Stimulated activated effector memory CD8-positive, alpha-beta T cell treated with anti-CD3 and anti-CD28 coated beads, Interleukin-12 subunit alpha, Interleukin-12 subunit beta, amount 100 ng/mL, for 72 hours (primary cell): ENCODE measurements at places on chromosomes 12 and 14.

GRCh38 chr12:58832-59231 lies 7.7 kb upstream of the IQSEC3 start:
- DNase-seq, result no peak

DNA sequence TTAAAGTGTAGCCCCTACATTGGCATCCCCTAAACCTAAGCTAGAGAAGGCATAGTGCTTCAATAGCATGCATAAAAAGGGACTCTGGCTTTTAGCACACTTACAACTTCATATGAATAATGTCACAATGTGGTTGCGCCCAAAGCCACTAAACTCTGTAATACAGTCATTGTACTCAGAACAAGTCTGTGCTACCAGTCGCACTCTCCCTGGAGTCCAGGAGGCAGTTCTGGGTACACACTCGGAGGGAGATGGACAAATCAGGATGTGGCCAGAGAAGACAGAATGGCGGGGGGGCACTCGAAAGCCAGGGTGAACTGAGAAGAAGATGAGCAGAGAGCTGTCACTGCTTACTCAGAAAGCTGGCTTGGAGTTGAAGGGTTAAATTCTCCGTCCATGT lies 10.6 kb downstream of the SAMD4A start:
- no peak for DNase-seq

DNA sequence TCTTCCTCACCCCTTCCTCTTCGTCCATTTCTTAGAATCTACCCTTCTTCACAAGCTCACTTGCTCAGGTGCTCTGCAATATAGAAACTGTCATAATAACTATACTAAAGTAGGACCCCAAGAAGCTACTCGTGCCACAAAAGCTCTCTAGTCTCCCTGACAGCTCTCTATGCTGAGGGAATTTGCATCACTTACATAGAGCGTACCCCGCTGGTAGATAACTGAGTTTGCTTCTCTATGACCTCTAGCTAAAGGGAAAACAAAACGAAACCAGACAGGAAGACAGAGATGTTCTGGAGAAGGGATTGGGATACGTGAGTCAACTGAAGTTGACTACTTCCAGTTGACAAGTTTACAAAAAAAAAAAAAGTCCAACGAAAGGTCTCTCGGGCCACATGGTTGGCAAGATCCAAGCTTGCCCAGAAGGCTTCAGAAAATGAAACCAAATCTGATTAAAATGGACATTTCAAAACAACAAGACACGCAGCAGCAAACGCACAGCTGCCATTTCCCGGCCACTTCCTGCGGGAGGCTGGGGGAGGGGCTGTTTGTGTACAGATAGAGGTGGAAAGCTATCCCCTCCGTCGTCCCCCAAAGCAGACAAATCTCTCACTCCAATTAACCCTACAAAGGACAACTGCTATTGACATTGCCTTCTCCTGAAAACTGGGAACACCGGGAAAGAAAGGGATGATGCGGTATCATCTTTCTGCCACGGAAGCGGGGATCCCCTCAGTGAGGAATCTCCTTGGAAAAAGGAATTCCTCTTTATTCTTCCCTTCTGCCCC lies 1.3 kb downstream of the BAZ2A start:
- DNase-seq, result peak; percentile 74

DNA sequence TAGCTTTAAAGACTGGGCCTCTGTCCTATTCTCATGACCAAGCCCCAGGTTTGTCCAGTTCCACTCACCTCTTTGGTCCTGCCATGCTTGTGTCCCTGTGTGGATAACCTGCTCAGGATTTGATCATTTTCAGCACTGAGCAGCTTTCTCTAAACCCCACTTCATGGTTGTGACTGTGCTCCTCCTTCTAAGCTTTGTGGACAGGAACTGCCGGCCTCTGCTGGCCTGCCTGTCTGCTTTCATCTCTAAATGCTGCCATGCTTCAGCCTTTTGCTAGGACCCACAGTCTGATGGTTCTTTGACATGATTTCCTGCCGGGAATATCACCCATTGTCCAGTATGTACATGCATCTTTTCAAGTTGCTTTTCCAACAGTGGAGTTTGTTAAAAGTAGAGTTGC lies 53.9 kb upstream of the STXBP6 start:
- DNase-seq, result no peak

DNA sequence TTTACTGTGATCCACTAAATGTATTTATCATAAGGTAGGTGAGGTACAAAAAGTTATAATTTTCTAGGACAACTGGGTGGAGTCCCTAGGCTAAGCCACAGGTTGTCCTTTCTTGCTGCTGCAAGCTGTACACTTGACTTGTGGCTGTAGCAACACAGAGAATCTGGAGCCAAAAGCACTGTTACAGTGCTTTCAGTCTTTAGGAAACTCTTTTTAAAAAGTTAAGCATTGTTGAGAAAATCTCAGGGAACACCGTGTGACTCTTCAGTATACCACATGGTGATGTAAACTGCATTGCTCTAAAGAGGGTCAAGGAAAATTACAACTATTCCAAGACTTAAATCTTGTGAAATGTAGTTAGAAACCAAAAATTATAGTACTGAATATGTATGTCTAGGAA lies 11.4 kb downstream of the SLC15A5 start:
- DNase-seq, result no peak

DNA sequence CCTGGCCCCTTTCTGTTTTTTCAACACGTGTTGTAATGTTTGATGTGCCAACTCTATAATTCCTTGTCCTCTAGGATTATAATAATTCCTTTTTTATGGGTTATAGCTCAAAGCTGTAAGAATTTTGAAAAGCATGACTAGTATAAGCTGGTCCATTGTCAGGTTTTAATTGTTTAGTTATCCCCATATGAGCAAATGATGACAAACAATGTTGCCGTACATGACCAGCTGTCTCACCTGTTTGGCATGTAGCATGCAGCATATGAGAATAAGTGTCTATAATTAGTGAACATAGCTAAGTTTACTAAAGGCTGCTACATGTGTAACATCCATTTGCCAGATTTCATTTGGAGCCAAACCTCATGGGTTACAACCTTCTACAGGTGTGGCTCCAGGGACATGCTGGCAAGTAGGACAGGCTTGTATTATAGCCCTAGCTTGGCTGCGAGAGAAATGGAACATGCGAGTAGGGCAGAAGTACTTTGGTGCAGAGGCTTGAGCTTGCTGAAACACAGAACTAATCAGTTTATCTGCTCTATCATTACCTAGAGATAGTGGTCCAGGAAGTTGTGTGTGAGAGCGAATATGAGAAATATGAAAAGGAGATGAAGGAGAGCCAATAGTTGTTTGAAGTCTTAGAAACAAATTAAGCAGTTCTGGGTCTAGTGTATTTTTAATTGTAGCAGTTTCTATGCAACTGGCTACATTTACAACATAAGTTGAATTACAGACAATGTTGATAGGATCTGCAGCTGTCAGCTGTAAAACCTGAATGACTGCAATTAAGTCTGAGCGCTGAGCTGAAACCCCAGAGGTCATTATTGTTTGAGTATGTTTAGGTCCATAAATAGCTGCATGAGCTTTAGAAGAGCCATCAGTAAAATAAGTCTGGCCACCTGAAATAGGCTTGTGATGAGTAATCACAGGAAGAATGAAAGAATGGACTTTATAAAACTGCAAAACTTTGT lies 22.6 kb upstream of the MAPKAPK5 start:
- DNase-seq, result no peak

DNA sequence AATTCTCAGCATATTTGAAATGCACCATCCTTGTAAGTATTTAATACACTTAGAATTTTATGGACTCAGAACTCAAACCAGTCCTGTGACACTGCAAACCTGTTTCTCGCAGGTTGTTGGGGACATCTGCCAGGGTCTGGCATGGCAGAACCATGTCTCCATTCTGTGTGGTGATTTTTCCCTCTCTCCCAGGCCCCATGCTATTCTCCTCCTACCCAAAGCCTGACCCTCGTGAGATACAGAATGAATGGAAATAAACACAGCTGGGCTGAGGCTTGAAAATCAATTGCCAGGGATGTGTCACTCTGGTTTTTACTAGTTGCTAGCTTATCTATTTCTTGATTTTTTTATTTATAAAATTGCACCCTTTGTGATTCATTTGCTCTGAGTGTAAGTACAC lies 19.8 kb downstream of the TPH2 start:
- DNase-seq, result no peak

GRCh38 chr14:65949711-65950516 lies 536.3 kb upstream of the CCDC196 start:
- DNase-seq, result peak; percentile 27

DNA sequence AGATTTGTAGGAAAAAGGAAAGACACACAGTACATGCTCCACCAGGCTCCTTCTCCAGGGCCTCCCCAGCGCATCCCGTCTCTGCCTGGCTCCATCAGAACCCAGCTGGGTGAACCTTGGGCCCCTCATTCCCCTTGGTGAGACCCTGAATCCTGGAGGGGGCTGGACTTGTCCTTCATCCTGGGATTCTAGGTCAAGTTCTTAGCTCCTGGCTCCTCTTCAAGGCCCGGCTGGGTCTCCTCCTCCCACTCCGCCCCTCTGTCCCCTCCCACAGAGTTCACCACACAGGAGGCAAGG lies 49.2 kb downstream of the PSMA6 start:
- no peak for DNase-seq
